ENCODE measurements at places on chromosomes 6 and 20. TPM values are rescaled to one million over a fixed set of nuclear protein-coding genes. Genes with fewer than 3 reads are reported as not detected.

KIF25 gene
- total RNA-seq, result not detected

OR2J1 gene
- total RNA-seq, result not detected

HMGN4 gene
- 55.7 TPM for total RNA-seq

KCNK15 gene
- total RNA-seq, result not detected

DNAH8 gene
- not detected for total RNA-seq

- H3K4me1 ChIP-seq, result no peaks in the 10 kb centered on the region
- no peak overlapping the region for H3K27ac ChIP-seq
- no peak for DNase-seq
- H3K27me3 ChIP-seq, result no peaks in the 10 kb centered on the region
Observed at GRCh38 chr20:32240205-32240604, 32.5 kb downstream of the POFUT1 start.

DNA sequence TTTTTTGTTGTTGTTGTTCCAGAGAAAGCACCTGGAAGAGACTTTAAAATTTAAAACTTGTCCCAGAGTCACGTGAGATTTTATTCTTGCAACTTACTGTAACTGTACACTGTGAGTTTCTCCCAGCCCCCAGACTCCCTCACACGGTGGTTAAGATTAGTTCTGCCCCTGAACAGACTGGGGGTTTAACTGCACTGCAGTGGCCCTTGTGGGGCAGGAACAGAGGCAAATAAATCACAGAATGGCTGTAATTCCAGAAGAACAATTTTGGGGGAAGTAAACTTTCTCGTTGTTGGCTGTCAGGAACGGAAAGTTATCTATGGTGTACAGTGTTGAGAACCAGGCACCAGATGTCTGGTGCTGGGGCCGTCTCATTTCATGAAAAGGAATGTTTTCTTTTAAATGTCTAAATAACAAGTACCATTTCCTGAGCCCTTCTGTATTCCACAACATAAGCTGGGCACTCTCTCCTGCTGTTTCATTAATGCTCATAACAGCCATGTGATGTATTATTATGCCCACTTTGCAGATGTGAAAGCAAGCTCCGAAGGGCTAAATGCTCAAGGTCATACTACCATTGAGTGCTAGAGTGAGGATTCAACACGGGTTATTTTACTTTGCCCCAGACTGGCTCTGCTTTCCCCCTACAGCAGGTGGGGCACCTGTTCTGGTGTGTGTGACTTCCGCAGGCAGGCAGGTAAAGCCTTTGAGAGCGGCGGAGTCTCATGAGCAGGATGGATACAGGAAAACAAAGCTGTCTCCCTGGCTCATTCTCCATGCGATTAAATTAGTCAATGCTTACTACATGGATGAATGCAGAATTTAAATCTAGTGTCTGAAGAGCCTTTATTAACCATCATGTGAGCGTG, 30.5 kb downstream of the CNKSR3 start:
- H3K4me1 ChIP-seq, result no peaks in the 10 kb centered on the region
- H3K27me3 ChIP-seq, result no peaks in the 10 kb centered on the region
- no peak overlapping the region for H3K4me3 ChIP-seq
- H3K36me3 ChIP-seq, result no peaks in the 10 kb centered on the region

DNA sequence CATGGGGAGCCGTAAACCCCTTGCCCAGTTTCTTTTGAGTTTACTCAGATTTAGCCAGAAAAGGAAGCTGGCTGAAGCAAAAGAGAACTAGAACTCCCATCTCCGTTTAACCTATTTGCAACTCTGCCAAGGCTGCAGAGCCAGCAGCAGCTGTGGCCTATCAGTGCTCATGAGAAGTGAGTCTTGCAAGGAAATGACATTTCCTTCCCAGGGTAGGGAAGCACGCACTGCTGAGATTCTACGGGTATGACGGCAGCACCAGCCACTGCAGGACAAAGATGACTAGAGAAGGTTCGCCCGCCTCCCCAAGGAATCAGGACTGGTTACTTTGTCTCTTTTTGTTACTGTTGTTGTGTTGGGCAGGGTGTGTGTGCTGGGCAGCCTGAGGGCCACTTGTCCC, 47.6 kb downstream of the PPP1R3G start:
- no peak for DNase-seq
- no peaks in the 10 kb centered on the region for H3K4me1 ChIP-seq
- no peak overlapping the region for H3K27ac ChIP-seq
- H3K27me3 ChIP-seq, result no peaks in the 10 kb centered on the region
- H3K4me3 ChIP-seq, result no peak overlapping the region
- H3K36me3 ChIP-seq, result no peaks in the 10 kb centered on the region

- H3K4me3 ChIP-seq, result no peak overlapping the region
- H3K27me3 ChIP-seq, result peaks cover 9% of the 10 kb centered on the region
- H3K36me3 ChIP-seq, result no peaks in the 10 kb centered on the region
- H3K27ac ChIP-seq, result no peak overlapping the region
- DNase-seq, result no peak
- peaks cover 20% of the 10 kb centered on the region for H3K4me1 ChIP-seq
Observed at GRCh38 chr6:28841290-28841689, 82.5 kb downstream of the TRIM27 start.

DNA sequence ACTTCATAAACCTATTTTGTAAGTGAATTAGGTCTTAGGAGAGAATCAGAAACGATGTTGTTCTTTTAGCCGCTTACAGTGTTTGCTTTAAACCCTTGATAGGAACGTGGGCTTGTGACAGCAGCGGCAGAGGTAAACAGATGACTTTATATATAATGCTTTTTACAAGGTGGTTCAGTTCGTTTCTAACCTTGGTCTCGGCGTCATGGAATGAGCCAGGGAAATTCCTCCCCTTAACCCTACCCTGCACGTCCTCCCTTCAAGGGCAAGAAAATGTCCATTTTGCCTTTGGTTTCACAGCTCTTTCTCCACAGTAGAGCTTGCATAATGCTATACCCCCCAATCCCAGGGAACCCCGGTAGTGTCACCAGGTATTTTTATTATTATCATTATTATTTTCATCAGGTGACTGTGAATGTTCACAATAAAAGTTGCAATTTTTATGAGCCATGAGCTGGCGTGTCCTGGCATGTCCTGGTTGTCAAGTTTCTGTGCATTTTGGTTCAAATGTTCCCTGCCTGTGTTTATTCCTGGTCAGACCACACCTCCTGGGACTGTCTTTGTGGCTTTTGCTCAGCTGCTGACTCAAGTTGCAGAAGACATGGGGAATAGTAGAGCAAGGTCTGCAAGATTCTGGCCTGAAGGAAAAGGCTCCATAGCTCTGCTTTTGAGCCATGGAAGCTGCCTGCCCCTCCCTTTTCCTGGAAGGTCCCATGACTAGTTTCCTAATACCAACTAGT, 112.8 kb upstream of the BMP2 start:
- no peaks in the 10 kb centered on the region for H3K27me3 ChIP-seq
- no peak for DNase-seq
- H3K27ac ChIP-seq, result no peak overlapping the region
- no peaks in the 10 kb centered on the region for H3K36me3 ChIP-seq
- no peaks in the 10 kb centered on the region for H3K4me1 ChIP-seq

- H3K36me3 ChIP-seq, result no peaks in the 10 kb centered on the region
- no peak overlapping the region for H3K27ac ChIP-seq
- no peak overlapping the region for H3K4me3 ChIP-seq
- H3K27me3 ChIP-seq, result no peaks in the 10 kb centered on the region
Observed at GRCh38 chr6:119446609-119447008, 97.0 kb upstream of the MAN1A1 start.

DNA sequence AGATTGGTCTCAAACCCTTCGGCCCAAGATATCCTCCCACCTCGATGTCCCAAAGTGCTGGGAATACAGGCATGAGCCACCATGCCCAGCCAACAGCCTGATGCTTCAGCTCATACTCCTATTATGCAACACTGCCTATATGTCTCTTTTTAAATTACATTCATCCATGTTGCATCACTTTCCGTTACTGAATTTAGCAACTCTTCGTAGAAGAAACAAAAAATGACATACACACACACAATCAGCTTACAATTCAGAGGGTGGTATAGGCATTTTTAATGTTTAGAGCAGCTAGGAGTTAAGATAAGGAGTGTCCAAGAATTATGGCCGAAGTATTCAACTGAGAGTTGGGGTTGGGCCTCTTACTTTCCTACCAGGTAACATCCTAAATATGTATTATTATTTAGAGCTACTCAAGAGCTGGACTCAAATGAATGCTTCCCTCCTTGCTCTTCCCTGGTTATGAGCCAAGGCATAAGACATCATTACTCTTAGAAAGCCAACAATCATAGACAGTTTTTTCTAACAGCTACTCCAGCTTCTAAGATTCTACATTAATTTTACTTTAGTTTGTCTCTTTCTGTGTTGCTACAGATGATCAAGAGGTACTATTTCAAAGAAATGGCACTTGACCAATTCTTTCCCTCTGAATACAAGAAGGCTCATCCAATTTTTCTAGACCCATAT, 62.0 kb upstream of the BMP5 start:
- DNase-seq, result no peak
- H3K36me3 ChIP-seq, result no peaks in the 10 kb centered on the region
- H3K27me3 ChIP-seq, result no peaks in the 10 kb centered on the region
- H3K27ac ChIP-seq, result no peak overlapping the region
- no peak overlapping the region for H3K4me3 ChIP-seq

DNA sequence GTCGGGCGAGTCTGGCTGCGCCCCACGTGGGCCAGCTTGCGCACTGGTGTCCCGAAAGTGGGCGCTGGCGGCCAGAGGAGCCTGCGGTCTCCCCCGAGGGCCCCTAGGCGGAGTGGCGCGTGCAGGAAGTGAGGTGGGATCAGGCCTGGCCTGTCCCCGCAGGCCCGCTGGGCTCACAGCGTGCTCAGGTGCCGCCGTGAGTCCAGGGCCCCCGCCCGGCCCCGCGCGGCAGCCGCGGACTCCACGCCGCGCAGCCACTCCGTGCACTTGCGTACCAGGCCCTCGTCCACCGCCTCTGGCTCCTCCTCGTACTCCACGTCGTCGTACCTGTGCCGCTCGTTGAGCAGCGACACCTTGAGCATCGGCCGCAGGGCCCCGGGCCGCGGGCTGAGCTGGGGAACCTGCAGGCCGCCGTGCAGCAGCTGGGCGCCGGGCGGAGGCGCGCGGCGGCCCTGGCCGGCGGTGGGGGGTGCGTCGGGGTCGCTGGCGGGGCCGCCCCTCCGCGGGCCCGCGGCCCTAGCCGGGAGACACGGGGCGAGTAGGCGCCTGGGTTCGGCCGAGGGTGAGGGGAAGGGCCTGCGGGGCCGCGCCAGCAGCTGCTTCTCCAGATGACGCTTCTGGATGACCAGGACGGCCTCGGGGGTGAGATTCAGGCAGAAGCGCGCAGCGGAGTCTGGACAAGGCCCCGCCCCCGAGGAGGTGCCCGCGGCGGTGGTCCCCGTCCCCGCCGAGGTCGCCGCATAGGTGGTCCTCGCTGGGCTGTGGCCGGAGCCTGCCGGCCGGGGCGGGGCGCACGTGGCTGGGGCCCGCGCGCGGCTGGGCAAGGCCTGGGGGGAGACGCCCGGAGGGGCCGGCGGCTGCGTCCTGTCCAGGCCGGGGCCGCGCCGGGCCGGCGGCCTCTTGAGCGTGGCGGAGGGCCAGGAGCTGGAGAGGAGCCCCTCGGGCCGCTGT, 835 bp downstream of the PRR18 start:
- peaks cover 13% of the 10 kb centered on the region for H3K4me1 ChIP-seq
- H3K36me3 ChIP-seq, result no peaks in the 10 kb centered on the region

- no peaks in the 10 kb centered on the region for H3K36me3 ChIP-seq
- peaks cover 53% of the 10 kb centered on the region for H3K4me1 ChIP-seq
- peak overlapping the region; percentile 39 for H3K27ac ChIP-seq
Observed at GRCh38 chr6:36769183-36769675, 70.0 kb downstream of the CPNE5 start.

- no peak for DNase-seq
- H3K4me3 ChIP-seq, result no peak overlapping the region
- H3K27ac ChIP-seq, result no peak overlapping the region
- H3K4me1 ChIP-seq, result no peaks in the 10 kb centered on the region
- H3K27me3 ChIP-seq, result no peaks in the 10 kb centered on the region
- H3K36me3 ChIP-seq, result no peaks in the 10 kb centered on the region
Observed at GRCh38 chr6:88867841-88868731, 95.3 kb downstream of the RNGTT start.

DNA sequence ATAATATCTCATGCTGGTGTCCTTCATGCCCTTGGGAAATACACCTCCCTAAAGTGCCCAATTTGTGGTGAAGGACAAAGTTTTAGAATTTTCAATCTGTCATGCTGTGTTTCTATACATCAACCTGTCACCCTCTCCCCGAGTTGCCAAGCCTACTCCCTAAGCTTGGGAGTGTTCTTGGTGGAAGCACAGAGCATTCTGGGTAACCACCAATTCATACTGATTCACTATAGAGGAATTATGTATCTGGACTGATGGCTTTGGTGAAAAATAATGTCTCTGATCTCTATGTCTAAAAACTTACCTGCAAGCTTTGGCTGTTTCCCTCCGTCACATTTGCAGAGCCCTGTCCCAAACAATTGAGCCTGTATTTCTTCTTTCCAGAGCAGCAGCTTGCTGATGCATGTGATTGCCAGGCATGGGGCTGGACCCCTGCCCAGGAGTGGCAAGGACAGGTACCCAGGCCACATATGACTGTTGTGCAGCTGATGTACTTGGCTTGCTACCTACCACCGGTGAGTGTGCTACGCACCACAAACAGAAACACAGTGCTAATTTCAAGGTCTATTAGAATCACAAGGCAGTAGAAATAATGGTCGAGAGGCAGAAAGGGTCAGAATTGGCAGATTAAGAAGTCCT, 202.8 kb upstream of the CITED2 start:
- DNase-seq, result no peak
- no peaks in the 10 kb centered on the region for H3K36me3 ChIP-seq
- no peak overlapping the region for H3K27ac ChIP-seq
- H3K4me1 ChIP-seq, result no peaks in the 10 kb centered on the region
- no peak overlapping the region for H3K4me3 ChIP-seq

DNA sequence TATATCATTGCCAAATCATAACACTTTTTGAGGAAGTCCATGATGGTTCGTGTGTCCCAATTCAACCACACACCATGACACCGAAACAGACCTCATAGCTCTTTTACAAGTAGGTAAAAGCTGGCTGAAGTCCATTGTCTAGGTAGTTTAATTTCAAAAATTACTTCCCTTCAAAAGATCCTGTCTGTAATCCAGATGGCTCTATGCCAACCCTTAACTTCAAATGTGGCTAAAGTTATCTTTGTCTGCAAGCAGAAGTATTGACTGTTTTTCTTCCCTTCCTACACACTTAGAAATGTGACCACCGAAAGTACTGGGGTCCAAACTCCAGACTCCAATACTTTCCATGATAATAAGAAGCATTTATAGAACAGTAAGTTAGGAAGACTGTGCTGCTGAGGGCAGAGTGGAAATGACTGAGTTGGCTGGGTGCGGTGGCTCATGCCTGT, 8.3 kb upstream of the TIAM2 start:
- no peaks in the 10 kb centered on the region for H3K27me3 ChIP-seq
- H3K4me3 ChIP-seq, result no peak overlapping the region
- H3K27ac ChIP-seq, result no peak overlapping the region
- no peaks in the 10 kb centered on the region for H3K4me1 ChIP-seq
- H3K36me3 ChIP-seq, result no peaks in the 10 kb centered on the region

- no peaks in the 10 kb centered on the region for H3K27me3 ChIP-seq
- H3K27ac ChIP-seq, result no peak overlapping the region
- H3K36me3 ChIP-seq, result no peaks in the 10 kb centered on the region
- H3K4me3 ChIP-seq, result no peak overlapping the region
- no peak for DNase-seq
- H3K4me1 ChIP-seq, result no peaks in the 10 kb centered on the region
Observed at GRCh38 chr6:148501178-148501590, 158.5 kb downstream of the SASH1 start.
